ENCODE measurements at places on chromosomes 5 and 9.

- no peak for DNase-seq
These were observed 96.9 kb downstream of the DENND1A start for GRCh38 chr9:123832858-123833650.

- DNase-seq: no peak
These were observed 27.9 kb downstream of the TMEM215 start for GRCh38 chr9:32811246-32811645.

GRCh38 chr9:77495834-77496671 is 152.1 kb downstream of the GNA14 start:
- no peak for DNase-seq

DNA sequence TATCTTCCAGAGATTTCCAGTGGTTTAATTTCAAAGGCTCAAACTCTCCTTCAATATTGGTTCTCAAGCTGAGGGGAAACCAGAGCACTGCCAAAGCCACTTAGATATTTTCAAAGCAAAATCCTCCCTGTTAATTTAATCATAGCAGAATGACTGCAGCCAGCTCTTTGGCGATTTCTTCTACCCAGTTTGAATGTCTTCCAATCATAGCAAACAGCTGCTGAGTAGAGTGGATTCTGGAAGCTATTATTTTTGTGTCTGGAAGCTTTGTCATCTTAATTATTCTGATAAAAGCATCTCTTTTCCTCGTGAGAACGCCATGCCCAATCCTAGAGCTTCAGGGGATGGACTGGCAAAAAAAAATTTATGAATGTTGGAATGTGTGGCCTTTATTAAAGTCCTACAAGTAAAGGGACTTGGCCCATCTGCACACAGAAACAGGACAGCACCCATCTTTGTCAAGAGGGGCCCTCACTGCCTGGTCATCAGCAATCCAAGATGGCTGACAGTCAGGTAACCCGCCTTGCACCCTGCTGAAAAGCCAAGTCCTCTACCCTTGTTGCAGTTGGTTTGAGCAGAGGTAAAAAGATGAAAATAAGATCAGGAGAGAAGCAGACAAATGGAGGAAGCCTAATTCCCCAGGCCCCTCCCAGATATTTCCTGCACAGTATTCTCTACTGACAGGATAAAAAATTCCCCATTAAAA is 125.1 kb downstream of the SUSD1 start:
- no peak for DNase-seq

GRCh38 chr5:72835633-72836032 is 19.2 kb downstream of the TNPO1 start:
- DNase-seq: no peak

DNA sequence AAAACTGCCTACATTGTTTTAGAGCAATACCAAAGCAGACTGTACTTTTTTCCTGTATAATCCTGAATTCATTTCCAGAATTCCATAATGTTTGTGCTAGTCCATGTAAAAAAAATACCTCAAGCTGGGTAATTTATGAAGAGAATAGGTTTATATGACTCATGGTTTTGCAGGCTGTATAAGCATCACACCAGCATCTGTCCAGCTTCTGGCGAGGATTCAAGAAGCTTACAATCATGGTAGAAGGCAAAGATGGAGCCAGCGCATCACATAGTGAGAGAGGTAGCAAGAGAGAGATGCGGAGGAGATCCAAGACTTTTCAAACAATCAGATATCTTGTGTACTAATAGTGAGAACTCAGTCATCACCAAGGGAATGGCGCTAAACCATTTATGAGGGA is 280.3 kb upstream of the CDH9 start:
- DNase-seq: no peak

- no peak for DNase-seq
These were observed 145.2 kb upstream of the CDH12 start for GRCh38 chr5:22998362-22998761.

DNA sequence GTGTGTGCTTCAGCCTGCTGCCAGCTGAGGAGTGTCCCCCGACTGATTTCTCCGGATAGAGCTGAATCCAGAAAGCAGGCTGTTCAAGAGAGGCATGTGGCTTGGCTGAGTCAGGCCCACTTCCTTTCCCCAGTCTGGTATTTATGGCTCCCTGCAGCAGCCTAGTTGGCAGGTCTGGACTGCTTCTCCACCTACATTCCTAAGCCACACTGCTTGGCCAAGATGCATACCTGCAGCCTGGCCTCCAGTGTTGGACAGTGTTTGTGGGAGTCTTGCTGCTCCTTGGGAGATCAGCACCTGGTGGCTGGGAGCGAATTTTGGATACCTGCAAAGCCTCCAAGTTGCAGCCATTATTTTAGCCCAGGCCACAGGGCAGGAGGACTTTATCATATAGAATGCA is 670.8 kb downstream of the ACTL7B start:
- no peak for DNase-seq

GRCh38 chr5:75138689-75139088 is 86.3 kb upstream of the GCNT4 start:
- DNase-seq: no peak

DNA sequence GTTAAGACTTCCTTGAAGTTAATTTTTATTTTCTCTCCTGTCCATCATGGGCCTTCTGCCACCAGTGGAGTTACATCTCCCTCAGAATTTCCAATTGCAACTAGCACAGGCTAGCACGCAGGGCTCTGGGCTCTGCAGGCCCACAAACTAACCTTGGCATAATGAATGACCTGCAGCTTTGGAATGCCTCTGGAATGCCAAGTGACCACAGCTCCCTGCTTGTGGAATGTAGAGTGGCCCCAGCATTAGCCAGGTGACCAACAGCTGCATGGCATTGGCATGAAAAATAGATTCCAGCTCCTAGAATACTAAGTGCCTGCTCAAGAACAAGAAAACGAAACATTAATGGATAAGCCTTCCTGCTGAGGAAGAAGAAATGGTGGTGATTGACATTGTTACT is 726.1 kb downstream of the BRINP1 start:
- DNase-seq: no peak

DNA sequence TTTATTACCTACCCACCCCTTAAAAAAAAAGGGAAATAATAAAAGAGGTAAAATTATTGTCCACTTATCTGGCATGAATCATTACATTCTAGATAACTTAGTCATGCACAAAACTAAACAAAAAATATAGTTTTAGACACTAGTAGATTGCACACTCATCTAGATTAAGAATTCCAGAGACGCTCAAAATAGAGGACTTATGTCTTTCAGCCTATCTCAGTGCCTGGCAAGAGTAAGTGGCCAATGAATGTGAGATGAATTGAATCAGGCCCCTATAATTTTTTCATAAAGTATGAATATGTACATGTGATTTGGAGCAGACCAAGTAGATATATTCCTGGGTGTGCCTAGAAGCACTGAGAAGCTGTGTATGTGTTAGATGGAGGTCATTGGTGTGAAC is 2.0 kb upstream of the RXFP3 start:
- no peak for DNase-seq

DNA sequence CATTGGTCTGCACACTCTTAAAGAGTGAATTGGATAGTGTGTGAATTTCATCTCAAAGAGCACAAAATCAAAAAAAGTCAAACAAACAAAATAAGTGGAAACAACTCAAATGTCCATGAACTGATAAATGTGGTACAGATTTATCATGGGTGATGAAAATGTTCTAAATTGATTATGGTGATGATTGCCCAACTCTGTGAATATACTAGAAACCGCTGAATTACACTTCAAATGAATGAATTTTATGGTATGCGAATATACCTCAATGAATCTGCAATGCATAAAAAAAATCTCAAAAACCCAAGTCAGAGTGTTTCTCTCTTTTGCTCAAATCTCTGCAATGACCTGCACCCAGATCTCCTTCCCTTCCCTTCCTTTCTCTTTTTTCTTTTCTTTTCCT is 64.0 kb downstream of the PRRC1 start:
- no peak for DNase-seq

DNA sequence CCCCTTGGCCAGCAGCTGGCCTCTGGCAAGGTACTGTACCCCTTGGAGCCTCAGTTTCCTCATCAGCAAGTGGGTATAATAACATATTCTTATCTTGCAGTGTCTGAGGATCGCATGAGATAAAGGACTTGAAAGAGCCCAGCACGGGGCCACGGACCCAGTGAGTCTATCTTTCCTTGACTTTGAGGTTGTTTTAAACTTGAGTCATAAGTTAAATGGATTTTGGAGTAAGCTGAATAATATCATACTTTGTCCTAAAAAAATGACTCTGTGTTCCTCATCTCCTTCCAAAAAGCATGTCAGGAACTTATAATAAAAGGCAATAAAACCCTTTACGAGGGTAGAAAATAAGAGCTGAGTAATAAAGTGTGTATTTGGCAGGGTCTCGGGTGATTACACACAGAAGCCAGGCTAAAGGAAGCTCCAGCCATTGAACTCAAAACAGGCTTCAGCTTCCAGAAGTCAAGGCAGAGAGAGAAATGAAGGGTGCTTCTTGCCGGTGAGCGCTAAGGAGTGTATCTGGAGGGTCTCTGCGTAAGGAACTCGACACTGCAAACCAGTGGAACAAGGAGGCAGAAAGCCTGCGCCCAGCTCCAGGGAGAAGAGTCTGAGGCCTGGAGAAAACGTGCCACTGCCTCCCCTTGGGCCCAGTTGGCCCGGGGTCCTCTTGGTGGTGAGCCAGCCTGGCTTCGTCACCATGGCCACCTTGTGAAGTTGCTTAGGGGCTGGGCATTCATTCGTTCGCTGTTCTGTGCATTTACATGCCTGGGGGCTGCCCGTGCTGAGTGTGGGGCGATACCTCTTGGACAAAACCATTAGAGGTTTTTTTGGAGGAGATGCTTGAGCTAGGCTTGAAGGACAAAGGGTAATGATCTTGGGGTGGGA is 72.4 kb upstream of the PHYKPL start:
- DNase-seq: no peak

GRCh38 chr9:131677444-131678180 is 62.3 kb downstream of the RAPGEF1 start:
- DNase-seq: no peak

GRCh38 chr9:87803623-87804345 is 77.9 kb downstream of the CTSL start:
- DNase-seq: no peak

DNA sequence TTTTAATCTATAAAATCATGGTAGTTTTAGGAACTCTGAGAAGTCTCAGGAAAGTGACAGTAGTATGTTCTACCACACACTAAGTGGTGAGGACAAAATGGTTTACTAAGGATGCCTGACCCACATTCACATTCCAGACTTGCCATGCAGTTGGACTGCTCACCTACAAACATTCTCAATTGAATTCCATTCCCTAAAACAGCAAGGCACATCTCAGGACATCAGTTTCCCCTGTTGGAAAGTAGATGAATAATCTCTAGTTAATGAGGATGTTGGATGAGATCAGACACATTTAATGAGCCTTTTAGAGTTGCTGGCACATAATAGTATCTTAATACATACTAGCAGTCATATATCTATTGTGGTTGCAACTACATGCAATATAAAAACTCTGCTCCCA is 76.6 kb downstream of the ZNF618 start:
- no peak for DNase-seq

- DNase-seq: no peak
These were observed 28.0 kb downstream of the MARCHF3 start for GRCh38 chr5:127002390-127002789.
